ENCODE measurements at places on chromosomes 7 and 10. TPM values are rescaled to one million over a fixed set of nuclear protein-coding genes. Genes with fewer than 3 reads are reported as not detected.

DNA sequence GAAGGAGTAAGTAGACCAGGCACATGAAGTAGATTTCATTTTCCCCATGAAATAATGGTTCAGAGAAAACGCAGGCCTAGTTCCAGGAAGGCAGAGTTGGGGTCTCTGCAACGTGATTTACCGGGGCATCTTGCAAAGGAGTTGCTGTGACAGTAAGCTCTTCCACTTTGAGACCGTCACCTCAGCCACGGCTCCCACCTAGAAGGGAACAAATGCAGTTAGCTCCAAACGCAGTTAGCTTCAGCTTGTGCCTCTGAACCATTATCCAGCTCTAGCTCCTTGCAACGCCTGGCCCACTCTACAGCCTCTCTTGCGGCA is 7.0 kb upstream of the MYO1G start:
- no peak for DNase-seq

GRCh38 chr10:29186221-29186620 is 102.6 kb upstream of the LYZL1 start:
- DNase-seq = no peak

DNA sequence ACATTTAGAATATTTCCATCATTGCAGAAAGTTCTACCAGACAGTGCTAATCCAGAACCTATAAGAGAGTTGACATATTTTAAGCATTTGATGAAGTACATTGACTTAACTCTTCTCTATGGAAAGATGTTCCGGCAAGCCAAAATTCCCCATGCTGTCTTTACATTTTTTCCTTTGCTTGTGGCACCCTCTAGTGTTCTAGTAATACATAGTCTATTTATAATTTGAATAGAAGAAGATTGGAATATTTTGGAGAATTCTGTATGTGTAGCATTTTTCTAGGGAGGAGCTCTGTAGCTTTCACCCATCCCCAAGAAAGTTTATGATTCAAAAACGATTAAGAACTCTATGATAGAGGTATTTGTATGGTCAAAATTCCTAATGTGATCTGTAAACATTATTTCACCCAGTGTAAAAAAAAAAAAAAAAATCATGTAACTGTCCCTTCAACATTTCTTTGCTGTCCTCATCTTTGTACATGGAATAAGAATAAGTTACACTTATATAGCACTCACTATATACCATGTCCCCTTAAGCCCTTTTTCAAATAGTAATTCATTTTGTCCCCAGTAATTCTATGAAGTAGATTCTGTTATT is 33.2 kb downstream of the NRF1 start:
- DNase-seq = peak; percentile 67

GRCh38 chr7:158388928-158389327 is 198.7 kb downstream of the PTPRN2 start:
- no peak for DNase-seq

The TMEM273 gene
- total RNA-seq = 4.8 TPM

The STEAP1B gene
- 2.2 TPM for total RNA-seq

GRCh38 chr10:11986593-11987216 is 55.9 kb downstream of the UPF2 start:
- DNase-seq = peak; percentile 84

- DNase-seq = no peak
Observed at GRCh38 chr10:51815723-51816122, 116.3 kb upstream of the CSTF2T start.

- no peak for DNase-seq
Observed at GRCh38 chr10:131546086-131546810, 234.7 kb upstream of the TCERG1L start.

DNA sequence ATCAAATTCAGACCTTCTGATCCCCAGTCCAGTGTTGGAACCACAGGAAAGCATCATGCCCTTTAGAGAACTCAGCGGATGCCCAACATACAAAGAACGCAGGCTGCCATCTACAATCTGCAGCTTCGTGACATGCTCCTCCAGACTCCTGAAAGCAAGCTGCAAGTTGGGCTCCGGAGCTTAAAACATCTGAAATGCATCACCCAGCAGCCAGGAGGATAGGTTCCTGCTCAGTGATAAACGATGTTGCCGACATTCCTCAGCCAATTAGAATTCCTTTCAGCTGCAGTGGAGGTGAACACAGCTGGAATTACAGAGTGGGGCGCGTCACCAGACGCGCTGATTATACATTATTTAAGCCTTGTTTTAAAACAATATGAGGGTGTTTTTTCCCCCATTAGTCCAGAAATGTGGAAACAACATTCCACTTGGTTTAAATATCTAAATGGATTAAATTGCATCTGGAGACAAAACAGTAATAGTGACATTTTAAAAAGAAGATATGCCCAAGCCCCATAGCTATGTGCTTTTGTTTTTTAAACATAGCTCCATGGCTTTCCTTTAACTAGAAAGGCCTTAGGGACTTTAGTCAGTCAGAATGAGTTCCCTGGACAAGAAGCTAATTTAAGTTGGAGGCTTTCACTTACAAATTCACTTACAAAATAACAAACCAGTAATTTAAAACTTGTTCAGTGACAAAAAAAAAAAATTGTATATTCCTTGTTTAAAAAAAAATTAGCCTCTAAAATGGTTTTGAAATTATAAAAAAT is 6.3 kb downstream of the SMURF1 start:
- DNase-seq = no peak

The FKBP6 gene
- total RNA-seq = not detected

The ARMS2 gene
- not detected for total RNA-seq

- DNase-seq = no peak
Observed at GRCh38 chr10:61663466-61663865, 737 bp downstream of the CABCOCO1 start.

GRCh38 chr10:48496831-48497779 is 107.8 kb downstream of the ARHGAP22 start:
- DNase-seq = no peak

The POLR2J gene
- total RNA-seq = 32.5 TPM

DNA sequence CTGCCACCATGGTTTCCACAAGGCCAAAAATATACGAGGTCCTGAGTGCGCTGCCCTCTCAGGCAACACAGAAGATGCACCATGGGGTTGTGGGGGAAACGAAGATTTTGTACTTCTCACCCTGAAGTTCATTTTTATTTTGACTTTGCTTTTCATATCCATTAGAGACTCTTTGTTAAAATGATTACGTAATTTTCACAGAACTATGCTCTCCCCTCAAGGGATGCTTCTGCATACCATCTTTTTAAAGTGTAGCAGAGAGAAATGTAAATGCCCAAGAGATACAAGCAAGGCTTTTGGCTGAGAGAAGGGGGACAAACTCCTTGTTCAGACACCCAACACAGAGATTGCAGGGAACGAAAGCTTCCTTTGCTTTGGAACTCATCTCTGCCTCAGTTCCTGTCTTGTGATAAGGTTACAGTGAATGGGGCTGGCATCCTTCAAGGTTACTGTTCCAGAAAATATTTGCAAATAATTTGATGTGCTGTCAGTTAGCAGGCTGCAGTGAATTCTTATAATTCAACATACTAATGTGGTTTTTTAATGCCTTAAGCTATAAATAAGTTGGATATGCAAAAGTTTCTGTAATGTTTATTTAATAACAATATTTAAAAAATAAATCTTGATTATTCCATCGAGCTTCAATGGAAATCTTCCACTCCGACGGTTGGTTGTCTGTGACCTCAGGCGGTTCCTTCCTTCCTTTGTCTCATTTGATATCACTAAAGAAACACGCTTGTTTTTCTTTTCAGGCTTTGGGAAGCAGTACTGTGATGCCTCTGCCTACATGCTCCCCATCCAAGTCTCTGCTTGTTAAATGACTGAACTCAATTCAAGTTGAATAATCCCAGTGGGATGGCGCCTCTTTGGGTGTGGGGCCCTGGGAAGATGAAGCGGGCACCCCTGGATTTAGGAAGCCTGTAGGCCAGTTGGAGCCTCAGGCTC is 209.3 kb upstream of the CTBP2 start:
- no peak for DNase-seq

DNA sequence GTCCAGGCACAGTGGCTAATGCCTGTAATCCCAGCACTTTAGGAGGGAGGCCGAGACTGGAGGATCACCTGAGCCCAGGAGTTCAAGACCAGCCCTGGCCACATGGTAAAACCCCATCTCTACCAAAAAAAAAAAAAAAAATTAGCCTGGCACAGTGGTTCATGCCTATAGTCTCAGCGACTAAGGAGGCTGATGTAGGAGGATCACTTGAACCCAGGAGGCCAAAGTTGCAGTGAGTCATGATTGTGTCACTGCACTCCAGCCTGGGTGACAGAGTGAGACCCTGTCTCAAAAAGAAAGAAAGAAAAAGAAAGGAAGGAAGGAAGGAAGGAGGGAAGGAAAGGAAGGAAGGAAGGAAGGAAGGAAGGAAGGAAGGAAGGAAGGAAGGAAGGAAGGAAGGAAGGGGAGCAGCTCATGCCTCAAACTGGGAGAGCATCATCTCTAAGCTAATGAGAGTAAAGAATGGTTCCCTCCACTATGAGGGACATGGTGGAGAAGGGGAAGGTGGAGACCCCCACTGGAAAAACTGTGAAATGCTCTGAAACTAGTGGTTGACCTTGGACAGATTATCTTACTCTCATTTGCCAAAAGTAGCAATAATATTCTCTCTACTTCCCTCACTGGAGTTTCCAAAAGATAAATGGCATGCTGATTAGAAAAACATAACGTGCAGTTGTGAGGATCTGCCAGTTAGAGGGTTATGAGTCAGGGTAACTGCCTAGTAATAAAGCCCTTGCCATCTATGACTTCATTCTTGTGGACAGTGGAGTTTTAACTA is 16.8 kb downstream of the GIMAP5 start:
- peak; percentile 91 for DNase-seq

DNA sequence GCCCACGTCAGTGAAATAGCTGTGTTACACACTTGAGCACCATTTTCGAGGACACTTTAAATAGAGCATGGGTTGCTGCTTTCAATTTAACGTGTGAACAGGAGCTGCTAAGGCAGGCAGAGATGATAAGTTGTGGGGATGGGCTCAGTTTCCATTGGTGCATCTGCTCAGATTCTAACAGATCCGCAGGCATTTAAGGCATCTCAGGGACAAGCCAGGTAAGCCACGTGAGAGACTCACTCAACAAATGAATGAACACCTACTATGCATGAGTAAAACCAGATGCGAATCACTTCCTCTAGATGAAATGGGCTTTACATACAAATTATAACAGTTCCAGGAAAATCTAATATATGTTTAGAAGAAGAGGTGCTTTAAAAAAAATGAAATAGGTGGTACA is 34.6 kb downstream of the PLXNA4 start:
- DNase-seq = no peak

GRCh38 chr7:31856337-31856736 is 169.3 kb downstream of the PPP1R17 start:
- DNase-seq = no peak

The CYP2C9 gene
- total RNA-seq = not detected

The MCM10 gene
- 2.4 TPM for total RNA-seq

DNA sequence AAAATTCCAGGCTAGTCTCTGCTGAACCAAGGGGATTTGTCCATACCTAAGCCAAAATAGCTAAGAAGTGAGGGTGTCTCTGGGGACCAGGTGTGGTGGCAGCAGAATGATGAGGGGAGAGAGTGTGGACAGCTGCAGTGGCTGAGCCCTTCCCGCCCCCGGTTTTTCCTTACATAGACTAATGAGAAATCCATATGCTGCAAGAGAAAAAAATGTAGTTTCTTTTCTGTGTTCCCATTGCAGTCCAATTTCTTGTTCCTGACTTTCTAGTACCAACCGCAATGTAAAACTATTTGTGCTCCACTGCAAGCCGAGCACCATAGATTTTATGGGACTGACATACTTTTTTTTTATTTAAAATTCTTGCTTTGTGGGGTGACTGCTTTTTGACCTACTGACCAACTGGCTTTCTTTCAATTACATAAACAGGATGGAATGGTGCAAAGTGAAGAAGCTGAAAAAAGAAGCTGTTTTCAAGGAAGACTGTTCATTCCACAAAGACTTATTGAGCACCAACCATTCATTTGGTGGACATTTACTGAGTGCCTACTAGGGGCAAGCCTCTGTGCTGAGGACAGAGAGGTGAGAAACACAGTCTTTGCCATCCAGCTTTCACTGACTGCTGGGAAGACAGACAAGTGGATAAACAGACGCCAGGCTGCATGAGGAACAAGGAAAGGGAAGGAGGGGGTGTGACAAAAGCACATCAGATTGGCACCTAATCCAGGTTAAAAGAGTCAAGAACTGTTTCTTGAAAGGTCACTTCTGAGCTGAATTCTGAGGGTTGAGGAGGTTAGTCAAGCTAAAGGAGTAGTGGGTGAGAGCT is 9.8 kb downstream of the CEP41 start:
- peak; percentile 6 for DNase-seq

GRCh38 chr10:127977357-127978009 is 70.6 kb downstream of the PTPRE start:
- peak; percentile 89 for DNase-seq

DNA sequence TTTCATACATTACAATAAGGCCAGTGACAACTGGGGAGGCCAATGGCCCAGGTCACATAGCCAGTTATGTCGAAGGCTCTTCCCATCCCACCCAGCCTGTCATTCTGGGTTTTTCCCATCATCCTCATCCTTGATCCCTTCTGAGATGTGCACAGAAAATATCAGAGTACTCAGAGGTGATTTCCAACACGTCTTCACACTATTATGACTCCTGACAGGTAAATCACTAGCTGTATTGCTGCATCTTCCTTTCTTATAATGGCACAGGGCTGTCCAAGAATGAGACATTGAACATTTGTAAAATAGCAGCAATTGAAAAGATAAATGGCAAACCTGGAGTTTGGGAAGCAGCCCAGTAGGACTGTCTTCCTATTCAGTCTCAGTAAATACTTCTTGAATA is 159.9 kb downstream of the PLXNA4 start:
- DNase-seq = no peak

GRCh38 chr10:24382045-24382444 is 173.1 kb downstream of the KIAA1217 start:
- no peak for DNase-seq

The CYP2W1 gene
- not detected for total RNA-seq

DNA sequence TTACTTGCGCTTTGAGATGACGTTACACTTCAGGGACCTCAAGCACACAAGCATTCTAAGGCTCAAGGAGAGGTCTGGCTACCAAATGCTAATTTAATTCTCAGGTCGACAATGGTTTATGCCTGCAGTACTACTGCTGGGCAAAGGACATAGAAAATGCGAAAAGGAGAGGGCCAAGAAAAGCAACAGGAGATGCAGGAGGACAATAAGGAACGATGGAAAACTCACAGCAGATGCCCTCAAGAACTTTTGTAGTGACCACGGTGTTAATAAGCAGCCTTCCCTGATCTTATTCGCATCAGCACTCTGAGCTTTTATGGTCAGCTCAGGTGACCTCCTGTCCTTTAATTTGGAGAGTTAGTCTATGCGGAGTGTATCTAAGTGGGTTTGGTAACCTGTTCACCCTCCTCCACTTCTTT is 146.3 kb downstream of the GPR85 start:
- DNase-seq = no peak

DNA sequence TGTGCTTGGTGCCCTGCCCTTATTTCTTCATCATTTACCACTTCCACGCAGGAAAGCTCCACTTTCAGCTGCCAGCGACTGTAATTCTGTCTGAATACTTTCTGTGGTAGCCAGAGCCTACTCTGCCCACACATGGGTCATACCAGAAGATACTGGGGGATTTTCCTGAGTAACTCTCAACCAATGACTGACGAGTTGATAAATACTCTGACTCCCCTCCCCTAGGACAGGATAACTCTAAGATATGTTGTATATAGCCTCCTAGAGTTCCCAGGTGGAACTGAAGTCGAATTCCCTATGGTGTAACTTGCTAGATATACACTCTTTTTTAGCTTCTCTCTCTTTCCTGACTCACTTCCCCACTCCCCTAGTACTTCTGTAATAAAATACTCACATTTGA is 29.8 kb downstream of the SEM1 start:
- no peak for DNase-seq

GRCh38 chr10:89518108-89518507 is 17.3 kb downstream of the SLC16A12 start:
- DNase-seq = no peak

- no peak for DNase-seq
Observed at GRCh38 chr7:17787257-17787656, 153.0 kb downstream of the SNX13 start.

The SGPL1 gene
- 8.1 TPM for total RNA-seq
